Activated CD4-positive, alpha-beta T cell treated with anti-CD3 and anti-CD28 coated beads for 48 hours (primary cell): ENCODE measurements at places on chromosomes 11 and 22.

DNA sequence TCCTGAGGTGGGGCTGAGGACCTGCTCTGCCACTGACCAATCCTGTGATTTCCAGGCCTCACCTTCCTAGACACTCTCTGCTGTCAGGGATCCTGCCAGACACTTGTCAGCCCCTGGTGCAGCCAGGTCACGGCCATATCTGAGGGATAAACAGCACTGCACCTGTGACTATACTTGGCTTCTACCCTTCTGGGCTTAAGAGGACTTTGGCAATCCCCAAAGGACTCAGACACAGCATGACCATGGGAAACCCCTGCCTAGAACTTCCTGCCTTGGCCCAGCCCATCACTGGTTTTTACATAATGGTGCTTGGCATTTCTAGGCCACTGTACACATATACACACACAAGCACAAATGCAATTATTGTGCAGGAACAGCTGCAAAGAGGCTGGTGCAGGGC lies 11.6 kb upstream of the OLFML1 start:
- no peak for DNase-seq

DNA sequence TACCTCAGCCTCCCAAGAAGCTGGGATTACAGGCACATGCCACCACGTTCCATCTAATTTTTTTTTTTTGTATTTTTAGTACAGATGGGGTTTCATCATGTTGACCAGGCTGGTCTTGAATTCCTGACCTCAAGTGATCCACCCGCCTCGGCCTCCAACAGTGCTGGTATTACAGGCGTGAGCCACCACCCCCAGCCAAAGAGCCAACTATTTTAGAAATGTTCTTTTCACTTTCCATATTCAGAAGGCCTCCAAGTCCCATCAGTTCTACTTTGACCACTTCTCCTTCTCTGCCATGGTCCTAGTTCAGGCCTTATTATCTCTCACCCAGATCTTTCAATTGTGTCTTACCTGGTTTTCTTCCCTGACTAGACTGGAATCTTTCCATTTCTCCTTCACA lies 48.2 kb downstream of the CCDC83 start:
- DNase-seq: no peak

- no peak for DNase-seq
Measured at GRCh38 chr22:49547751-49548239, 279.9 kb downstream of the BRD1 start.

GRCh38 chr22:49359076-49359475 lies 468.6 kb downstream of the BRD1 start:
- DNase-seq: no peak

DNA sequence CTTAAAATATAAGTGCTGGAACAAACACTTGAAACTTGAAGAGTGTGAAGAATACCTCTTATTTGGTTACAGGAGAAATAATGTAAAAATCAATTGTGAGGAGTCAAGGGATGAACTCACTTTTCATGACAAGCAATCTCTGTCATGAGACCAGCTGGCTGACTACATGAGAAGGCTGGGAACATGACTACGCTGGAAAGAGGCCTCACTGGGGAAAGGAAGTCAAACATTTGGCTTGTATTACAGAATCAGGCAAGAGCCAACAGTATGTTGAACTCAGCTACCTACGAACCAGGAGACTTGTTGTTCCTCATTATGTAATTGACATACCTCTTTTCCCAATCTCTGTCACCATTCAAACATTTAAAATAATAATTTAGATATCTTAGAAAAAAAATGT lies 14.4 kb downstream of the DCDC1 start:
- no peak for DNase-seq

GRCh38 chr22:49424893-49425270 lies 402.8 kb downstream of the BRD1 start:
- no peak for DNase-seq

- no peak for DNase-seq
Measured at GRCh38 chr11:14308897-14309387, 50.0 kb downstream of the RRAS2 start.

- DNase-seq: no peak
Measured at GRCh38 chr11:13465909-13466371, 2.9 kb upstream of the BTBD10 start.

GRCh38 chr22:37752189-37753087 lies 55.3 kb upstream of the GCAT start:
- no peak for DNase-seq

DNA sequence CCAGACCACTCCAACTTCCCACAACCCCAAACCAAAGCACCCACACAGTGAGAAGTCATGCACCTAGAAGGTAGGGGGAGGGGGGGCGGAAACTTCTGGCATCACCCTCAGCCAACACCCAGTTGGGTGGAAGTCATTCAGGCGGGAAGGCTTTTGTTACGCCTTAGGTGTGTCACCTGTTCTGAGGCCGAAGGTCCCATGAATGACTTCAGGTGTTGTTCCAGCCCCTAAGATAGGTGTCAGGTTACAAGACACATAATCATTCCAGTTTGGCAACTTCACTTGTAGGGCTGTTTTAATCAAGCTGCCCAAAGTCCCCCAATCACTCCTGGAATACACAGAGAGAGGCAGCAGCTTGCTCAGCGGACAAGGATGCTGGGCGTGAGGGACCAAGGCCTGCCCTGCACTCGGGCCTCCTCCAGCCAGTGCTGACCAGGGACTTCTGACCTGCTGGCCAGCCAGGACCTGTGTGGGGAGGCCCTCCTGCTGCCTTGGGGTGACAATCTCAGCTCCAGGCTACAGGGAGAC lies at the start of gene TMPRSS4:
TSS of gene TMPRSS4 (plus strand) at position 325 of the 528 bp plus-strand sequence. CDS start 225 bp downstream, outside the sequence.
- DNase-seq: no peak

DNA sequence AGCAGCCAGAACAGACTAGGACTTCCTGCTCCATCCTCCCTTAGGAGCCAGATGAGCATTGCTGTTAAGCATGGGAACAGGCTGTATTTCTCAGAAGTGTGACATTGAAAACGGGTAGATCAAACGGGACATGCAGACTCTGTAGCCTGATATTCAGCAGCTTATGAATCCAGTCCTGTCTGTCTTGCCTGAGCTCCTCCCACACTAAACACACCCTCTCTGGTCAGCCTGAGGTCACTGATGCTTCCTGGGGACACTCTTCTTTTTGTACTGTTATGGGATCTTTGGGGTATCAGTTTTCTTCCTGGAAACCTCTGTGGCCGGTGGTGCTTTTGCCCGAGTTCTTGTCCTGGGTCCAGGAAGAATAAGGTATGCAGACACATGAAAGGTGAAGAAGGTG lies 35.8 kb downstream of the C11orf91 start:
- no peak for DNase-seq
